HuH-7.5 (cell line): ENCODE measurements at places on chromosomes 12 and 14.

- DNase-seq, result no peak
Observed at GRCh38 chr14:84323978-84324377, 1206.0 kb upstream of the FLRT2 start.

DNA sequence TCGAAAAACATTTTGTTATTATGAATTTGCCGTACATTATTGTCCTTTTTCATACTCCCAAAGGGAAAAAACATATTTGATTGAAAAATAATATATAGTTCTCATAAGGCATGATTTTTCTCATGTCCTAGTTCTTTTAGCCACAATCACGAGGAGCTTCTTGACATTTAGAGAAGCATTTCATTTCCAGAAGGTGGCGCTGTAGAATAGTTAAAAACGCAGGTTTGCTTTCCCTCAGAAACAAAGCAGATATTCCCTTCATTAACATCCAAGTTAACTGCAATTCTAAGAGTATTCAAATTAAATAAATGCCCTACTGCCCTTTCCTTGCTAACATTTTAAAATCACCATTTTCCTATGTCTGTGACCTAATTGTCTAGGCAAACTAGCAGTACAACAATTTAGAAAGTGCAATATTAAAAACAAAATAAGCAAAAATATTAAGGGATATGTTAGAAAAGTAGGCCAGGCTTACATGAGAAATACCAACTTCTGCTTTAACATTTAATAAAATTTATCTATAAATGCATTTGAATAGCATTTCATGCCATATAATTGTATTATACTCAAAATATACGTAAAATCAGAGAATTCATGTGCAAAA is 10.9 kb upstream of the PIK3C2G start:
- DNase-seq, result peak; percentile 25

DNA sequence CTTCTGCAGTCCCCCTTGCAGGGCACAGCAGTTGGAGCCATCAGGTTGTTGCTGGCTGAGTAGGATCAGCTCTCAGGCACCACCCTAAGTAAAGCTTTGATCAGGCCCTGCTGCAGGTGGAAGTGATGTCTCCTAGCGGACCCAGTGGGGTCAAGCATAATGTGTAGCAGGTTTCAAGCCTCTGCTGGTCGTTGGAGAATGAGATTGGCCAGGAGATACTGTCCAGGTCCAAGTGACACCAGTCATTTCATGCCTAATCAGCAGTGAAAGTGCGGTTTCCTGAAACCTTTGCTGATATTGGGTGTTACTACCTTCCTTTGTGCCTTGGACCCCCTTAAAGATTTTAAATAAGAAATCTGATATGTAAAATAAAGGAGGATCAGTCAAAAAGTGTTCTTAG is 72.6 kb downstream of the SUSD6 start:
- no peak for DNase-seq

- no peak for DNase-seq
Observed at GRCh38 chr12:99055299-99055698, 410.2 kb downstream of the APAF1 start.

- DNase-seq, result no peak
Observed at GRCh38 chr12:54700301-54700700, 52.1 kb upstream of the DCD start.

GRCh38 chr14:75295491-75296345 is 17.1 kb downstream of the FOS start:
- peak; percentile 54 for DNase-seq

- no peak for DNase-seq
Observed at GRCh38 chr12:5989621-5990020, 44.6 kb upstream of the ANO2 start.

GRCh38 chr14:48937541-48938195 is 648.5 kb downstream of the RPS29 start:
- no peak for DNase-seq

GRCh38 chr12:113271853-113272561 is 50.7 kb downstream of the TPCN1 start:
- peak; percentile 44 for DNase-seq

- DNase-seq, result no peak
Observed at GRCh38 chr12:52007158-52007921, 594 bp downstream of the TAMALIN start.

DNA sequence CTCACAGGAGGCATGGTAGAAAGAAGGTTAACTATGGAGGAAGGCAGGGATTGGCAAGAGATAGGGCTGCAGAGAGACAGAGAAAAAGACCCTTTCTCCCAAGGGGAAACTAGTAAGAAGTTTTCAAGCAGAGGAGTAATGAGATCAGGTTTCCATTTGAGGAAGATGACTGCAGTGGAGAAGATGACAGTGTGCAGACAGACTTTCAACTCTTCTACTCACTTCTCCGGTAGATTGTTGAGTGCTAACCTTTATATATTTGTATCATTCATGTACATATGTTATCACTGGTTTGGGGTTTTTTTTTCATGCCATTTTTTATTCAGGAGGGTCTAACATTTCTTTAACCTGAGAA is 5.9 kb upstream of the B3GNT4 start:
- DNase-seq, result no peak

GRCh38 chr12:700016-700415 is 36.8 kb upstream of the NINJ2 start:
- no peak for DNase-seq

- DNase-seq, result no peak
Observed at GRCh38 chr12:51870504-51870903, 17.4 kb upstream of the ANKRD33 start.

DNA sequence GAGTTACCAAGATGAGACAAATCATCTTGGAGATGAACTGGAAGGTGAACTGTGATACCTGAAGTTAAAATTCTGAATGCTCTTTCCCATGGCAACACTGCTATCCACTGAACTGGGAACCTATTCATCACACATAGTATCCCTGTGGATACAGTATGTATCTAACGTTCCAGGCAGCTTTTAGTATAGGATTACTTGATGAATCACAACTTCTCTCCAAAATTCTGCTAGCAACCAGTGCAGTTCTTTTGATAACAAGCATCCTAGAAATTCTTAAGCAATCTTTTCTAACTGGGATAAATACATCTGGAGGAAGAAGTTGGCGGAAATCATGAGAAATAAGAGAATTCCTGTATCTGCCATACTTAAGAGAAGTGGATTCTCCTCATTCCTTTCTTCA is 66.4 kb downstream of the PAWR start:
- DNase-seq, result no peak

GRCh38 chr12:46342562-46343033 is 30.0 kb downstream of the SLC38A2 start:
- DNase-seq, result no peak

DNA sequence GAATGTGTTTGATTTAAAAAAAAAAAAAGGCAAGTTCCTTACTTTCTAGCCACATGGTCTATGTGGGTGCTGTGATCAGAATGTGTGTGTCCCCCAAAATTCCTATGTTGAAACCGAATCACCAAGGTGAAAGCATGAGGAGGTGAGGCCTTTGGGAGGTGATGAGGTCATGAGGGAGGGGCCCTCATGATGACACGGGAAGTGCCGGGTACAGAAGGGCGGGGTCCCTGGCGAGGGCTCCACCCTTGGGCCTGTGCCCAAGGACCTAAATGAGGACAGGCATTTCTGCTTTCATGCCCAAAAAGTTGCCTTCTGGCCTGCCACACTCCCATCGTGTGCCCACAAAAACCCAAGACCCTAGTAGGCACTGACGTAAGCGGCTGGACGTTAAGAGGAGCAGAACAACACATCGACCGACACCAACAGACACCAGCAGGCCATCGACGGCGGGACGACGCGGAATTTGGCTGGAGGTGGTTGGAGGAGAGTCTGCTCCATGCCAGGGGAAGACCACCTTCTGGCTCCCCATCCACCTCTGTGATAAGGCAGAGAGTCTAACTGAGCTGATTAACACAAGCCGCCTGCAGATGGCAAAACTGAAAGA is 211.8 kb downstream of the FOXN3 start:
- DNase-seq, result no peak

- no peak for DNase-seq
Observed at GRCh38 chr12:76909290-76909689, 30.5 kb upstream of the CSRP2 start.

GRCh38 chr12:48414021-48414420 is 58.3 kb upstream of the ANP32D start:
- no peak for DNase-seq
